ENCODE measurements at places on chromosomes 4 and X. TPM values are rescaled to one million over a fixed set of nuclear protein-coding genes. Genes with fewer than 3 reads are reported as not detected.

GRCh38 chr4:52260514-52261210, 209.6 kb downstream of the SPATA18 start:
- peaks cover 26% of the 10 kb centered on the region for H3K4me1 ChIP-seq
- H3K27me3 ChIP-seq, result no peaks in the 10 kb centered on the region
- no peak for DNase-seq
- H3K36me3 ChIP-seq, result no peaks in the 10 kb centered on the region
- H3K27ac ChIP-seq, result peak overlapping the region; percentile 80

GRCh38 chrX:16148896-16149295, 18.4 kb upstream of the MAGEB17 start:
- H3K4me1 ChIP-seq, result peaks cover 11% of the 10 kb centered on the region
- H3K27ac ChIP-seq, result no peak overlapping the region
- no peaks in the 10 kb centered on the region for H3K27me3 ChIP-seq
- no peak overlapping the region for H3K4me3 ChIP-seq

DNA sequence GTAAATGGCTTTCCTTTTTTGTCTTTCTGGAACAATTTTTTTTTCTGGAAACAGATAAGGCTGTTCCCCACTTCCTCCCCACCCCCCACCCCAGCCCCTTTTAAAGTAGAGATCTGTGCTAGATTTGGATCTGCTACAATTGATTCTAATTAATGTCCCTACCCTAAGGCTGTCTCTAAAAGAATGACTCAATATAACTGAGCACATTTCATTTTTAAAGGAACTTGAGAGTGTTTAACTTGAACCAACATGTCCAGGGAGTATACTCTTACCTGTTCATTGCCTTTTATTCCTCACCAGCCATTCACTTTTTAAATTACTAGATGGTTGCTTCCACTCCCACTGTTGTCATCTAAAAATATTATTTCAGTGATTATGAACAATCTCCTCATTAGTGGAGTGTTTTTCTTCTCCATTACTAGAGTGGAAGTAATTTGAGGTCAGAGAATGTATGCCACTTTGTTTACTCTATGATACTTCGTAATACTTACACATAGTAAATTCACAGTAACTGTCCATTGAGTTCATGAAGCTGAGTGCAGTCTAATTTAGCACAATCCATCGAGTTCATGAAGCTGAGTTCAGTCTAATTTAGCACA, 14.1 kb upstream of the CNOT6L start:
- H3K27ac ChIP-seq, result peak overlapping the region; percentile 27
- peaks cover 7% of the 10 kb centered on the region for H3K27me3 ChIP-seq
- no peaks in the 10 kb centered on the region for H3K36me3 ChIP-seq
- H3K4me3 ChIP-seq, result no peak overlapping the region
- peaks cover 13% of the 10 kb centered on the region for H3K4me1 ChIP-seq

DNA sequence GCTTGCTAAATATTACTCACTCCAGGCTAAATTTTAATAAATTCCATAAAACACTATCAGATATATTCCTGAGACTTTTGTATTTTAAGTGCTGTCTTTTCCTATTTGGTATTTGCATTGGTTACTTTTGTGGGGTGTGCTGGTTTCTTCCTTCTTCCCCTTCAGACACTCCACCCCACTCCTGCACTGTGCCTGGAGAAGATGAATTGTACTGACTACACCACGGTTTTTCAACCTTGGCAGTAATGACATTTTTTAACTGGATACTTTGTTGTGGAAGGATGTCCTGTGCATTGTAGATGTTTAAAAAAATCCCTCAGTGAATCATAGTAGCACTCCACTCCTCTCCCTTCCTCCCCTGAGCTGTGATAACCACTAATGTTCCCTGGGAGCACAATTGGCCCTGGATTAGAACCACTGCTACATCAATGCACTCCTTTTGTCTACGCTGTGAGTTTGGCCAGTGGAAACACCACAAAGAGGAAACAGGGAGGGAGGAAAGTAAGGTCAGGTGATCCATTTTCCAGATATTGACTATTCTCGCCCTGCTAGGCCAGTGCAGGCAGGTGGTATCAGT, 36.3 kb downstream of the SNCA start:
- H3K36me3 ChIP-seq, result peaks cover 2% of the 10 kb centered on the region
- H3K27ac ChIP-seq, result no peak overlapping the region
- H3K4me1 ChIP-seq, result peaks cover 23% of the 10 kb centered on the region
- no peak for DNase-seq

The CTAG1B gene
- total RNA-seq, result not detected

Data from mesothelial cell of epicardium (in vitro differentiated cells).